ENCODE measurements at places on chromosomes 11 and 22.

DNA sequence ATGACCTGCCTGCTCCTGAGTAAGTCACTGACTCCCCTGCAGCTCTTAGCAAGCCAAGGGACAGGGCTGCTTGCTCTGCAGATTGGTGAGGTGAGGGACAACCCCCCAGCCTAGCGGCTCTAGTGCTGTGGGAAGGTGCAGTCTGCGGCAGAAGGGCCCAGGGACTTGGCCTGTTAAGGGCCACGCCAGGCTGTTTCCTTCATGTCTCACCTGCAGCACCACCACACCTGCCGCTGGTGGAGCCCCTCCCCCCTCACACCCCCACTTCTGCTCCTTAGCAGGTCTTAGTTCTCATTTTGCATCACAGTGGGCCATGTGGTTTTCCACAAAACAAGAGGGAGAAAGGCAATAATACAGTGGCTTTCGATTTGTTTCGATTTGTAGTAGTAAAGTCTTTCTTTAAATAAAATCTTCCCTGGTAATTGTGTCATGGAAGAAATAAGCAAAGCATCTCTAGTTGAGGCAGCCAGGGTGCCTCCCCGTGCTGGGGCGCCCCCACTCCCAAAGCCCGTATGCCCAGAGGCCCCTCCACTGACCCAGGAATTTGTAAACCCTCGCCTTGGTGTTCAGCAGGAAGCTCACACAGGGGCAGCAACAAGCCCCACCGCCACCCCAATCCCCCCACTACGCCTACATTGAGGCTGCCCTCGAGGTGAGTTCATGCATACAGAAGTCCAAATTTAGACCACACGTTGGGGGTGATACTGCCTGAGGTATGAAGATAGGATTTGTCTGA lies 86.5 kb upstream of the CLDN5 start:
- no peak overlapping the region for H3K27ac ChIP-seq
- no peaks in the 10 kb centered on the region for H3K4me1 ChIP-seq
- no peaks in the 10 kb centered on the region for H3K36me3 ChIP-seq
- no peak overlapping the region for H3K4me3 ChIP-seq

GRCh38 chr11:71129624-71130023 lies 122.8 kb downstream of the SHANK2 start:
- peaks cover 1% of the 10 kb centered on the region for H3K36me3 ChIP-seq
- DNase-seq = no peak
- peaks cover 18% of the 10 kb centered on the region for H3K27me3 ChIP-seq
- no peak overlapping the region for H3K4me3 ChIP-seq
- H3K4me1 ChIP-seq = no peaks in the 10 kb centered on the region

- H3K27me3 ChIP-seq = no peaks in the 10 kb centered on the region
- H3K4me1 ChIP-seq = no peaks in the 10 kb centered on the region
- H3K4me3 ChIP-seq = no peak overlapping the region
- DNase-seq = no peak
- no peaks in the 10 kb centered on the region for H3K36me3 ChIP-seq
These were observed 1286.5 kb upstream of the TENM4 start for GRCh38 chr11:80727315-80727714.

GRCh38 chr22:46365166-46365624 lies 29.7 kb downstream of the TRMU start:
- H3K4me1 ChIP-seq = peaks cover 17% of the 10 kb centered on the region
- no peak overlapping the region for H3K27ac ChIP-seq
- H3K27me3 ChIP-seq = peaks cover 8% of the 10 kb centered on the region

GRCh38 chr11:15744693-15745092 lies 611.7 kb downstream of the SOX6 start:
- no peak overlapping the region for H3K27ac ChIP-seq
- H3K4me1 ChIP-seq = no peaks in the 10 kb centered on the region
- H3K27me3 ChIP-seq = no peaks in the 10 kb centered on the region
- DNase-seq = no peak

GRCh38 chr11:112826788-112827187 lies 134.4 kb upstream of the NCAM1 start:
- H3K27me3 ChIP-seq = peaks cover 3% of the 10 kb centered on the region
- no peak for DNase-seq
- no peaks in the 10 kb centered on the region for H3K36me3 ChIP-seq
- no peak overlapping the region for H3K4me3 ChIP-seq

- no peaks in the 10 kb centered on the region for H3K36me3 ChIP-seq
- no peak overlapping the region for H3K27ac ChIP-seq
- H3K4me3 ChIP-seq = no peak overlapping the region
- no peak for DNase-seq
These were observed 77.1 kb upstream of the CD82 start for GRCh38 chr11:44488165-44488965.

GRCh38 chr11:19595499-19595839 lies 117.2 kb upstream of the NAV2 start:
- H3K36me3 ChIP-seq = no peaks in the 10 kb centered on the region
- no peak overlapping the region for H3K4me3 ChIP-seq
- no peaks in the 10 kb centered on the region for H3K4me1 ChIP-seq
- H3K27me3 ChIP-seq = peaks cover 36% of the 10 kb centered on the region
- no peak for DNase-seq
- no peak overlapping the region for H3K27ac ChIP-seq

GRCh38 chr11:70948855-70949531 lies 303.4 kb downstream of the SHANK2 start:
- H3K27ac ChIP-seq = no peak overlapping the region
- H3K4me1 ChIP-seq = no peaks in the 10 kb centered on the region
- peaks cover 2% of the 10 kb centered on the region for H3K36me3 ChIP-seq
- no peak for DNase-seq
- H3K27me3 ChIP-seq = peaks cover 22% of the 10 kb centered on the region

DNA sequence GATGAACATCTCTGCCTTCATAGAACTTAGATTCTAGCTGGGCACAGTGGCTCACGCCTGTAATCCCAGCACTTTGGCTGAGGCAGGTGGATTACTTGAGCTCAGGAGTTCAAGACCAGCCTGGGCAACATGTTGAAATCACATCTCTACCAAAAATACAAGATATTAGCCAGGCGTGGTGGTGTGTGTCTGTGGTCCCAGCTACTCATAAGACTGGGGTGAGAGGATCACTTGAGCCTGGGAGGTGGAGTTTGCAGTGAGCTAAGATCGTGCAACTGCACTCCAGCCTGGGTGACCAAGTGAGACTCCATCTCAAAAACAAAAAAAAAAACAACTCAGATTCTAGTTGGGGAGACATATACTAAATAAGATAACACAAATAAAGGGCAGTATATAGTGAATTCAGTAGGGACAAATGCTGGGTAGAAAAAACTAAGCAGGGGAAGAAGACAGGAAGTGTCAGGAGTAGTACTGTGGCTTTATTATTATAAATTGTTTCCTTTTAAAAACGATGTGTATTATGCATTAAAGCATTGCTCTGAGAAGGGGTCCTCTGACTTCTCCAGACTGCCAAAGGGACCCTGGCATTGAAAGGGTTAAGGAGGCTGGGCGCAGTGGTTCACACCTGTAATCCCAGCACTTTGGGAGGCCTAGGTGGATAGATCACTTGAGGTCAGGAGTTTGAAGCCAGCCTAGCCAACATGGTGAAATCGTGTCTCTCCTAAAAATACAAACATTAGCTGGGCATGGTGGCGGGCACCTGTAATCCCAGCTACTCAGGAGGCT lies 46.7 kb downstream of the PACS1 start:
- H3K4me1 ChIP-seq = peaks cover 84% of the 10 kb centered on the region
- H3K36me3 ChIP-seq = peaks cover 6% of the 10 kb centered on the region
- DNase-seq = no peak

DNA sequence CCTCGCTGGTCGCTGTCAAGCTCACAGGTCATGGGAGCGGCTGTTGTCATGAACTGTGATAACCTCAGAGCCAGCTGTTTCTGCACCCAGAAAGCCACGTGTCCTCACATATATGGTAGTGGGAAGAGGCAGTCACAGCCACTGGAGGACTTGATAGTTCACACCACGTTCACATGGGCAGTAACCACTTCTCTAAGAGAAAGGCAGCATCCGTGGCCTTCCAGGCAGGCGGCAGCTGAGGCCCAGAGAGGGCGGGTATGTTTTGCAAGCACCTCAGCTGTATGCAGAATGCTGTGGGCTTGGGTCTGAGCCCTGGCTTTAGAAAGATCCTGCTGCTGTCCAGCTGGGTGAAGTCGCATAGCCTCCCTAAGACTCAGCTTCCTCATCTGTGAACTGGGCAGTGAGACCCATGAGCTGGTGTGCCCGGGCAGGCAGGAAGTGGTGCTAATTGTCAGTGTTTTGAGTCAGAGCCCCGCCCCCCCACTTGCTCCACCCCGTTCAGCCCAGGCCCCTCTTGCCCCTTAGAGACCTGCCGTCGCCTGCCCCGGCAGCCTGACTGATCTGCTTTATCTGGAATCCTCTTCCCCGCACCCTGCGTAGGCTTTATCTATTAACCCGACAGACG lies 13.3 kb downstream of the TTC38 start:
- DNase-seq = peak; percentile 74
- H3K27me3 ChIP-seq = no peaks in the 10 kb centered on the region
- H3K36me3 ChIP-seq = peaks cover 33% of the 10 kb centered on the region
- H3K4me3 ChIP-seq = peak overlapping the region; percentile 63
- H3K4me1 ChIP-seq = peaks cover 57% of the 10 kb centered on the region
- peak overlapping the region; percentile 90 for H3K27ac ChIP-seq

DNA sequence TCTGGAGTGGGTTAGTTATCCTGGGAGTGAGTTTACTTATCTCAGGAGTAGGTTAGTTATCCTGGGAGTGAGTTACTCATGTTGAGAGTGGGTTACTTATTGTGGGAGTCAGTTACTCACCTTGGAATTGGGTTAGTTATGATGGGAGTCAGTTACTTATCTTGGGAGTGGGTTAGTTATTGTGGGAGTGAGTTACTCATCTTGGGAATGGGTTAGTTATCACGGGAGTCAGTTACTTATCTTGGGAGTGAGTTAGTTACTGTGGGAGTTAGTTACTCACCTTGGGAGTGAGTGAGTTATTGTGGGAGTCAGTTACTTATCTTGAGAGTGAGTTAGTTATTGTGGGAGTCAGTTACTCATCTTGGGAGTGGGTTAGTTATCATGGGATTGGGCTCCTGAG lies 49.6 kb upstream of the B3GAT1 start:
- H3K4me1 ChIP-seq = no peaks in the 10 kb centered on the region
- no peak overlapping the region for H3K4me3 ChIP-seq
- no peak for DNase-seq

GRCh38 chr22:19879992-19880785 lies 25.5 kb upstream of the GNB1L start:
- no peaks in the 10 kb centered on the region for H3K4me1 ChIP-seq
- no peak overlapping the region for H3K4me3 ChIP-seq
- H3K27me3 ChIP-seq = no peaks in the 10 kb centered on the region

DNA sequence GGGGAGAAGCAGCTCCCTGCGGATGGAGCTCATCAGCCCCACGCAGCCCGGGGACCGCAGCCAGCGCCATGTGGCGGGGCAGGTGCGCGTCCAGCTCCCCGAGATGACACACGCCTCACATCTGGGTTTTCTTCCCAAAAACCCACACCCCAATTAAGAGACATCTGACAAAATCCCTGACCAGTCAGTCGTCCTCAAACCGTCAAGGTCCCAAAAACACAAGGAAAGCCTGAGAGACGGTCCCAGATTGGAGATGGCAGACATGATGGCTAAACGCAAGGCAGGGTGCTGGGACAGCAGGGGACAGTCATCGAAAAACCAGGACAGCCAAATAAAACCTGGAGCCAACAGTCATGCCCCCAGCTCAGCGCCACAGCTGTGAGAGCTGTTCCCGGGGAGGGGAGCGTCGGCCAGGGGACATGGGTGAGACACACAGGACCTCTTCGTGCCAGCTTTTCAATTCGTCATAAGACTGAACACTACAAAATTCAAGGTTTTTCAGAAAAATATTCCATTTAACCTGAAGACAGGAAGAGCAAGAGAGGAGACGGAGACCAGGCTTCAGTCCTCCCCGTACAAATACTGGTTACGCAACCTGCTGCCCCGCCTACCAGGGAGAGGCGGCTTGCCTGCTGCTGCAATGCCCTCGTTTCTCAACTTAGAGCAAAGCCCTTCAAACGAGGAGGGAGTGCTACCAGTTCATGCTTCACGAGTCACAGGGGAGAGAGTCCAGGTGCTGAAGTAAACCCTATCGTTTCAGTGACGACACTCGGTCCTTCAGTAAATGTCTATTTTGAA lies 10.5 kb downstream of the TOLLIP start:
- DNase-seq = no peak
- H3K27ac ChIP-seq = no peak overlapping the region
- H3K27me3 ChIP-seq = no peaks in the 10 kb centered on the region
- peaks cover 16% of the 10 kb centered on the region for H3K4me1 ChIP-seq
- no peak overlapping the region for H3K4me3 ChIP-seq
- peaks cover 17% of the 10 kb centered on the region for H3K36me3 ChIP-seq

GRCh38 chr11:47466201-47466600 lies 17.3 kb upstream of the RAPSN start:
- no peak overlapping the region for H3K4me3 ChIP-seq
- H3K27ac ChIP-seq = no peak overlapping the region
- H3K27me3 ChIP-seq = no peaks in the 10 kb centered on the region

DNA sequence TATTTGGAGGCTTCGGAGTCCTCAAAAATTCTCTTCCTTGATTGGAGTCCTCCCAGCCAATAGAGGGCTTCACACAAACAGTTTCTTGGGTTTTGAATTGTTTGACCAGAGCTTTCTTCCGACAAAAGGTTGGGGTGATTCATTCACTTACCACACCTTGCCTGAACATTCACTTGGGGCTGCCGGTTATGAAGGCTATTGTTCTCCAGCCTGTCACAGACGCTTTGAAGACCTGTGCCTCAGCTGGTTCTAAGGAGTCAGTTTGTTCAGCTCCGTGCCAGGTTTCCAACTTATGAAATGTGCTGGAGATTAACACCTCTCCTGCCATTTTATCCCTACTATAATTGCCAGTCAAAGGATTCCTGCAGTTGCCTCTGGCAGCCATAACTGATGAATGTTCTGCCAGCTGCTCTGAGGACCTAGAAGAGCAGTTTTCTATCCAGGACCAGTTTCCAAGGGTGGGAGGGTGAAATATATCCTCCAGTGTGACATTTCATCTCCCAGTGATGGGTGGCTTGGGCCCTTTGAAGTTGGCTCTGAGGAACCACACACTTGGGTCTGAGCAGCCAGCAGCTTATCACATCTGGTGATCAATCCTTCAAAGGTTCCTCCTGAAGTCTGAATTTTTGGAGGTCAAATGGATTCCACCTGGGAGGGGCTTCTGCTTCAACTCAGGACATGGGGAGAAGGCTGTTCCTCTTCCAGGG lies 31.4 kb downstream of the LIMK2 start:
- no peak overlapping the region for H3K27ac ChIP-seq
- no peaks in the 10 kb centered on the region for H3K27me3 ChIP-seq
- DNase-seq = no peak
- peaks cover 10% of the 10 kb centered on the region for H3K36me3 ChIP-seq

All from central memory CD8-positive, alpha-beta T cell (primary cell).